Inflammatory macrophage treated with lipopolysaccharide for 1 hour (primary cell): ENCODE measurements at places on chromosomes 3 and 15.

GRCh38 chr15:88828791-88829190 is 25.6 kb downstream of the ACAN start:
- no peak for DNase-seq

- no peak for DNase-seq
Measured at GRCh38 chr15:47437491-47437890, 279.8 kb upstream of the SEMA6D start.

GRCh38 chr3:76789237-76789636 is 250.7 kb upstream of the ROBO2 start:
- DNase-seq, result no peak

DNA sequence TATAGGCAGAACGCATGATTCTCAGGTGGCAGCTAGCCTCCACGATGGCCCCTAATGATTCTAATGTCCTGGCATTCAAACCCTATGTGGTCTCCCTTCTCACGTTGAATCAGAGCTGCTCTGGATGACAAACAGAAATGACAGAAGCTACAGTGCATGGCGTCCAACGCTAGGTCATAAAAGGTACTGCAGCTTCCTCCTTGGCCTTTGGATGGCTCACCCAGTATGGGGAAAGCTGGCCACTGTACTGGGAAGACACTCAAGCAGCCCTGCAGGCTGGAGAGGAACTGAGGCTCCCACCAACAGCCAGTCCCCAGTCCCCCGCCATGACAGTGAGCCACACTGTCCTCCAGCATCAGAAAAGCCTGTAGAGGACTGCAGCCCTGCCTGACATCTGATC is 286.3 kb downstream of the FAM43A start:
- DNase-seq, result no peak

- no peak for DNase-seq
Measured at GRCh38 chr3:30539772-30540171, 66.6 kb upstream of the TGFBR2 start.

DNA sequence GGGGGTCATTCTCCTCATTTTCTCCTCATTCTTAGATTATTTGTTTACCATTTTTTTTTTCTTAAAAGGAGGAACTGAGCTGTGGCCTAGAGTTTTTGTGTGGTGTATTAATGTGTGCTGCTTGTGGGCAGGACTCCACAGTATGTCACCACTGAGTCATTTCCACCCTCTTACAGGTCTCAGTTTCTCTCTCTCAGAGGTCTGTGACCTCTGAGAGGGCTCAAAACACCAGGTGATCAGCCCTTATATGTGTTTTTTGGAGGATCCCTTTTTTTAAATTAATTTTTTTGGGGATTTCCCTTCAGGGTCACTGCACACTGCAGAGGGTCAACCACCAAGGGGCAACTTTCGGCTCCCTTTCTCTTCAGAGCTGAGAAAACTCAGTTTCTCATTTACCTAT is 166.4 kb downstream of the SUCNR1 start:
- DNase-seq, result no peak

- DNase-seq, result peak; percentile 93
Measured at GRCh38 chr3:152258448-152259393, 10.0 kb upstream of the MBNL1 start.

- no peak for DNase-seq
Measured at GRCh38 chr15:39246523-39246922, 334.4 kb upstream of the THBS1 start.

GRCh38 chr3:11713171-11713570 is 69.5 kb upstream of the VGLL4 start:
- DNase-seq, result no peak

- DNase-seq, result no peak
Measured at GRCh38 chr15:87816811-87817210, 439.7 kb downstream of the NTRK3 start.

DNA sequence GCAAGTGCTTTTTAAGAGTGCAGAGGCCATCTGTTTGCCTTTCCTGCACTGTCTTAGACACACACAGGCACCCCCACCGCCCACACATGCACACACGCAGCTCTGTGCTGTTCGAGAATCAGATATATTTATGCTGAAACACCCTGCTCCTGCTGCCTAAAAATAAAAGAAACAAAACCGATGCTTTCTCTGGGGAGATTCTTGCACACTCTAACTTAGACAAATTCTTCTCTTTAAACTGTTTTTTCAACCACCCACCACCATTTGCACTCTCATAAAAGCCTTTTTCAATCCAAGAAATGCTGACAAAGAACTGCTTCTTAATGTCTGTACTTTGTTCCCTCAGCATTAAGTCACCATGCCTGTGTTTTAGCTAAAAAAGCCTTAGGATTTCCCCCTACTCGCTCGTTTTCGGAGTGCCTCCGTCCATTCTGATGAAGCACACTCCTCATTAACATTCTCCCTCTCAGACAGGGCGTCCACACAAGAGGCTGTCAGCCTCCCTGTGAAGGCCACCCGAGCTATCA is 26.2 kb downstream of the SLC12A8 start:
- no peak for DNase-seq

- DNase-seq, result peak; percentile 72
Measured at GRCh38 chr15:31489801-31490646, 163.4 kb downstream of the KLF13 start.

DNA sequence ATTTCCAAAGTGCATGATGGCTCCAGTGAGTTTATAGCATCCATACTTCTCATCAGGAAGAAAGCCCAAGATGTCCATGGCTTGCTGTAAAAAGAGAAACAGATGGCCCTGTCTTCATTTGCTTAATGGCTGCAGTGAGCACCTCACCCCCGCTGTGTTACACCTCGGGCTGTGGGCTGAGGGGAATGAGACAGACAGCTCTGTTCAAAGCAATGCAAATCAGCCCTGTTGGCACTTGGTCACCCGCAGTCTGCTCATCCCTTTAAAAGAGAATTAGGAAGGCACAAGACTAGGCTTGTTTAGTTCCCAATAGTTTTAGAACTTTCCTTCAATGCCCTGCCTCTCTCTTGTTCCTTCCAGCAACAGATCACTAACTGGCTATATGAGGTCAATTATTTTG is 25.2 kb downstream of the MYH15 start:
- DNase-seq, result no peak

GRCh38 chr3:111414531-111414930 is 127.5 kb upstream of the CD96 start:
- DNase-seq, result no peak

DNA sequence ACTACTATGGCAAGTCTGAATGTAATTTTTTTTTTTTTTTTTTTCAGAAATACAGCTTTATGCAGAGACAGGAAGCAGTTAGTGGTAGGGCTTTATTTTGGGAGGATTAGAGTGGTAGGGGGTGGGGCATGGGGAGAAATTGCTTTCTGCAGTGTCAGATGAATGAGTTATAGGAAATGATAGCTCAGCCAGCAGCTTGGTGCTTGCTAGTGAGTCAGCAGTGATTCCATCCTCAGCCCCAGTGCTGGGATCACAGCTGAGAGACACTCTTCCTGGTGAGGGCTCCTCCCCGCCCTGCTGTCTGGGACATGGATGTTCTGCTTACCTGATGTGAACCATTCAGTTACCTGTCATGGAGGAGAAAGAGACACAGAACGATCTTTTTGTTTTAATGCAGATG is 39.6 kb downstream of the SEMA6D start:
- DNase-seq, result no peak
